ENCODE measurements at places on chromosomes 16 and 17.

DNA sequence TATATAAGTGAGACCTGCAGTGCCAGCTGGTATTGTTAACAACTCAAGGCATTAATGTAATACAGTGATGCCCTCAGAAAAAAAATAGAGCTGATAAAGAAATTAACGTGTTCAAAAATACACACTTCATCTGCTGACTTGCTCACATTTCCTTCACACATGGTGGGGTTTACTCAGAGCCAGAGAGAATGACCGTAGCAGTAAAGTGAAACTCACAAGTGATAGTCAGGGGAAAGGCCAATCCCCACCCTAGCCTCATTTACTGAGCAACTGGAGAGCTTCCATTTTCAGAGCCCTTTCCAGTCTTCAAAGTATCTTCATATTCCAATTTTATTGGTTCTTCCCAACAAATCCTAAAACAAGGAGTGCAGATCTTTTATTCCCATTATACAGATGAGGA lies 74.0 kb upstream of the HLF start:
- DNase-seq: no peak

- DNase-seq: no peak
Observed at GRCh38 chr17:30326809-30327208, 7.0 kb downstream of the TMIGD1 start.

DNA sequence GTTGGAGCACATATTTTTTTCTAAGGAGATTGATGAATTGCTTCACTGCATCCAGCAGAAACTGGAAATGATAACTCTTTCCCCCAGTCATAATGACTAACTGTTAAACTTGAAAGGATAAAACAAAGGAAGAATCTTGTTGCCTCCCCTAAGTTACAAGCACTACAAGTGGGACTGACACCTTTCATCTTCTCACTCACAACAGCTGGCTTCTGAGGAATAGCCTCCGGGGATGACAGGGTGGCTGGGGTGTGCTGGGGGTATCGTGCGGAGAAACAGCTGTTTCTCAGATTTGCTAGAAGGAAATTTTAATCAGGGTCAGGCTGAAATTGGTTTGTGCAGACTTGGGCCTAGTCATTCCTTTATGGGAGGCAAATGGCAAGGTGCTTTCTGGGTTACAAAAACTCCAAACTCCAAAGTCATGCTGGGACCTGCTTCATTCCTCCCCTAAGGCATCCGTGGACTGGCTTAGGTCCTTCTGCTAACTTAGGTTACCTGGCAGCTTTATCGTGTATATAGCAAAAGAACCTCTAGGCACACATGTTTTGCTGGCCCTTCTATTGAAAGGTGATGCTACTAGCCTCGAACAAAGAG lies 557.2 kb downstream of the TOX3 start:
- DNase-seq: no peak

DNA sequence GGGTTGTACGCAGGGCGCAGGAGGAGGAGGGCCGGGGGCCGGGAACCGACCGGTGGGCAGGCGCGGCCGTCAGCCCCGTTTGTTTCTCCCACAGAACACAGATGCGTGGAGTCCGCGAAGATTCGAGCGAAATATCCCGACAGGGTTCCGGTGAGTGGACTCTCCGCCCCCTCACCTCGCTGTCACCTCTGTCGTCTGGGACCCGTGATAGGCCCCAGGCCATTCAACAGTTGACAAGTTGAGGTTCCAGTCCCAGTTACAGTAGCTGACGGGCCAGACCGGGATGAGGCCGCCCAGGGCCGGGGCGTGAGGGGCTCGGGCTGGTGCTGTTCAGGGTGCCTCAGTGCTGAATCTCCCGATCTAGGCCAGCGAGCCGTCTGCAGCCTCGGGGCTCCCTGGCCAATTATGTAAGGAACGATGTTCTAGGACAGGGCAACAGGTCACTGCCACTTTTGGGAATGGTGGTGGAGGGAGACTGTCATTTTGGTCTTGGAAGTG lies 628 bp downstream of the GABARAPL2 start:
- DNase-seq: no peak

DNA sequence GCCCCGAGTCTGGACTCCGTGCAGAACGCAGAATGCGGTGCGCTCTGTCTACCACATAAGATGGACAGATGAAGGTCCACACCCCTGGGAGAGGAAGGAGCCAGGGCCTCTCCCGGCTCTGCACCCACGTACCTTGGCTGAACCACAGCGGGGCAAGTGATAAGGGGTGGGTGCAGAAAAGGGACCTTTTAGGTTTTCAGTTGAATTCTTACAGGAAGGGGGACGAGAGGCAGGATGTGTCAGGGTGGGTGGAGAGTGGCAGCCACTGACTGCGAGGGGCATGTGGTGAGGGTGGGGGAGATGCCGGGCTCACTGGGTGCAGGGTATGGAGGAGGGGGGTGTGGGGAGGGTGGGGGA lies 372 bp downstream of the CD300A start:
- DNase-seq: no peak

DNA sequence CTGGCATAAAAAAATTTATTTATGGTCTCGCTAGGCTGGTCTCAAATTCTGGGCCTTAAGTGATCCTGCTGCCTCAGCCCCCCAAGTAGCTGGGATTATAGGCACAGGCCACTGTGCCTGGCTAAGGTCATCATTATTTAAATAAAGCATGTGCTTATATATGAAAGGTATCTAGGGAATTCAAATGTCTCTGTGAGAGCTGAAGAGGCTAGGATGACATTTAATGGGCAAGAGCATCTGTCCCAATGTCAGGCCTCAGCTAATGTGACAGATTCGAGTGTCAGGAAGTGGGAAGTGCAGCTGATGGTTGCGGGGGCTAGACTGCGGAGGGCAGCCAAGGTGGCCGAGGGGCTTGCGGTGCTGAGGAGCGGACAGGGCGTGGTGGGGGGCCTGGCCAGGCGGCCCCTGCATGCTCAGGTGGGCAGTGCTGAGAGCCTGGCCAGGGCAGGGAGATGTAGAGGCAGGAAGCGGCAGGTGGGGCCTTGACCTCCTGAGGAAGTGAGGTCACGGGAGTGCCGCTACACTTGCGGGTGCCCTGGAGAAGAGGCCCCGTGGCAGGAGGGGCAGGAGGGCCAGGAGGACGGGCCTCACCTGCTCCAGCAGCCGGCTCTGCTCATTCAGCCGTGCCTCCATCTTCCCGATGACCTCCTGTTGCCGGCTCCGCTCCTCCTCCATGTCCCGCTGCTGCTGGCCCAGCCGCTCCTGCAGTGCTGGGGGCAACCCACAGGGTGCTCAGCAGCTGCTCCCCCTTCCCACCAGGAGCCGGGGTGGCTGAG lies 12.6 kb upstream of the MRPL38 start:
- DNase-seq: no peak

DNA sequence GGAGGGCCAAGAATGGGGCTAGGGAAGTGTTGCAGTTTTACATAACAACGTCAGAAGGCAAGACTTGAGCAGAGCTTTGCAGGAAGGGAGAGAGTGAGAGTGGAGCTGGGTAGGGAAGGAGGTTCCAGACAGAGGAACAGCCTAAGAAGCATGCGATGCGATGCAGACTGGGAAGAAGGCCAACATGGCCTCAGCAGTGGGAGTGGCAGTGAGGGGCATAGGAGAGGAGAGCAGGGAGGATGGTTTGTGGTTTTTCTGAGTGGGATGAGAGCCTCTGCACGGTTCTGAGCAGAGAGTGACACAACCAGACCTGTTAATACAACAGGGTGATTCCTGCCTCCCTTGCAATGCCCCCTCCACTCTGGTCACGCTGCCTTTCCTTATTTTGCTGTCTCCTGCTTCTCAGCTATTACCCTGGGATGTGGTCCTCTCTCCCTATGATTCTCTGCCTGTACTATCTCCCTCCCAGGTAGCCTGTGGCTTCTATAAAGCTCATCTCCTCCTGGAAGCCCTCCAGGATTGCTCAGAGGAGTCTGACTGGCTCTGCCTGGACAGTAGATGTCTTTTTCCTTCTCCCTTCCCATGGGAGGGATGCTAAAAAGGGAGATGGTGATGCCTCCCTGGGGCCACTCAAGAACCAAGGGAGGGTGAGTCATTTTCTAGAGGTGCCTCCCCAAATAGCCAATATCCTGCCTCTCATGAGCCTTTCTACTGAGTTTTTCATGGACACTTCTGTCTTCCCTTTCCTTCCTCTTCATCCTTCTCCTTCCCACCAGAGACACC lies 38.7 kb upstream of the NGFR start:
- DNase-seq: no peak

DNA sequence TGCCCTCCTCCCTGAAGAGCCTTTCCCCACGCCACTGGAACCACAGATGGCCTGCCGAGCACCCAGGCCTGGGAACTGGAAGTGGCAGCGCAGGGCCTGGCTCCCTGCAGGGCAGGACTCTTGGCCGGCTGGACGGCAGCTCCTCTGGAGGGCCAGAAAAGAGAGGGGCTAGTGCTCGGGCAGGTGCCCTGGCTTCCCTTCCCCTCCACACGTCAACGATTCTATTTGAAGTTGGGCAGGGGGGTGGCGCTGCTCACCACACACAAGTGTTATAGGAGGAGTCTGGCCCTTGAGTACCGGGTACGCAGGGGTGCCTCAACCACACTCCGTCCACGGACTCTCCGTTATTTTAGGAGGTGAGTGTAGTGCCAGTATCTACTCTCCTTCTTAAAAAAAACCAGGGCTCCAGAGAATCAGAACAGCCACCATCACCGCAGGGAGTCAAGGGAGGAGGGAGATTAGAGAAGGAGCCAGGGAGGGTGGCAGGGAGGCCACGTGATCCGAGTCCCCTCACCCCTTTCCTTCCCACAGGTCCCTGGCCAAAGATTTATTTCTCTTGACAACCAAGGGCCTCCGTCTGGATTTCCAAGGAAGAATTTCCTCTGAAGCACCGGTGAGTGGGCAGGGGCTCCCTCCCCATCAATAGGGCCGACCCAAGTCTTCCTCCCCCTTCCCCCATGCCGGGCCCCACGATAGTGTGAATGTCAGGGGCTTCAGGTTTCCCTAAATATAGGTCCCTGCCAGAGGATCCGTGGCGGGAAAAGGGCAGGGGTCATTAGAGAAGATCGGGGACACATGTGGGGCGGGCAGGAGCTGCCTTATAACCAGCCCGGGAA lies 1.4 kb upstream of the ALDOA start:
- no peak for DNase-seq

- no peak for DNase-seq
Observed at GRCh38 chr16:29809850-29810698, 1.9 kb upstream of the PRRT2 start.

GRCh38 chr17:44191941-44192496 lies 5.2 kb downstream of the TMUB2 start:
- DNase-seq: no peak

- DNase-seq: no peak
Observed at GRCh38 chr17:42484304-42484703, 25.6 kb downstream of the ATP6V0A1 start.

GRCh38 chr17:29048440-29049368 lies 5.8 kb downstream of the PIPOX start:
- no peak for DNase-seq

GRCh38 chr16:2023092-2024031 lies 3.3 kb upstream of the NHERF2 start:
- DNase-seq: no peak

DNA sequence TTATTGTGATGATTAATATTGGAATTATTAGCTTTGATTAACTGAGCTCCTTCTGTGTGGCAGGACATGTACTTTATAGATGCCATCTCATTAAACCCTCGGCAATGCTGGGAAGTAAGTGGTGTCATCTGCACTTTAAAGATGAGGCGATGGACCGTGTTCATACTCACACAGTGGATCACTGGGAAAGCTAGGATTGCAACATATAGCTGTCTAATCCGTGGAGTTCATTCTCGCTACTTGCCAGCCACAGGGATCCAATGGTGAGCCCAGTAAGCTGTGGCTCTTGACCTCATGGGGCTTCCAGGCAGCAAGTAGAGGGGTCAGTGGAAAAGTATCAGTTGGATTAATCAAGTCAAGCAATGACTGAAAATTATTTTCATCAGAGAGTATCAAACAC lies 587.9 kb downstream of the CDH13 start:
- no peak for DNase-seq

DNA sequence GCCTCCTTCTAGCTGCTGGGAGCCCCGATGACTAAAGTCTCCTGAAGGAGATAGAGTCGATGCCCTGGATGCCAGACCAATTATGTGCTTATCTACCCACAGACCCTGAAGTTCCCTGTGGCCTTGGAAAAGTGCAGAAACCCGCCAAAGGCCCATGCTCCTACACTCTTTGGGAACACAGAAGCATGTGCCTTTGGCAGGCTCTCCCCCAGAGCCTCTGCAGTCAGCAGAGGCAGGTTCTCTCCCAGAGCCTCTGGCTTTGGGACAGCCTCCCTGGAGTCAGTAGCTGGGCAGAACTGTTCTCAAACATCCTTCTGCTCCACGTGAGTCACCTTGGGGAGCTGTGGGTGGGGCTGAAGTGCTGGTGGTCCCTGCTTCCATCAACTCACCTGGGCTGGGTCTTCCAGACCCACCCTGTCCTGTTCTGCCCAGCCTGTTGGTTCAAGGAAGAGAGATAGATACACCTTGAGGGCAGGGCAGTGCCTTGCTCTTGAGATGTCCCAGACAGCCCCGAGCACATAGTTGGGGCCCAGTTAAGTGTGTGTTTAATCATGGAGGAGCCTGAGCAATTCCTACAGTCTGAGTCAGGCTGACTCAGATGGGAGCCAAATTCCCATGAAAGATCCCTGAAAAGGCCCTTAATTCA lies 3.2 kb upstream of the CDK5RAP3 start:
- no peak for DNase-seq

DNA sequence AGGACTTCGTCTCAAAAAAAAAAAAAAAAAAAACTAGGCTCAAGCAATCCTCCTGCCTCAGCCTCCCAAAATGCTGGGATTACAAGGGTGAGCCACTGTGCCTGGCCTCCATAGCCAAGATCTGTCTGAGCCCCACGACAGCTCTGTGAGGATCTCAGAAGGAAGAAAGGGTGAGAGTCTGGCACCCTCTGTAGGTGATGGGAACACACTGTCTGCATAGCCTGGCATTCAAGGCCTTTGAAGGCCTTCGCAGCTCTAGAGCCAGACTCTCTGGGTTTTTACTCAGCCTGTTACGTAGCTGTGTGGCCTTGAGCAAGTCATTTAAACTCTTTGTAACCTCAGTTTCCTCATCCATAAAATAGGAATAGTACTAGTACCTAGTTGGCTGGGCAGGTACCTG lies 6.3 kb upstream of the XPO6 start:
- DNase-seq: no peak

DNA sequence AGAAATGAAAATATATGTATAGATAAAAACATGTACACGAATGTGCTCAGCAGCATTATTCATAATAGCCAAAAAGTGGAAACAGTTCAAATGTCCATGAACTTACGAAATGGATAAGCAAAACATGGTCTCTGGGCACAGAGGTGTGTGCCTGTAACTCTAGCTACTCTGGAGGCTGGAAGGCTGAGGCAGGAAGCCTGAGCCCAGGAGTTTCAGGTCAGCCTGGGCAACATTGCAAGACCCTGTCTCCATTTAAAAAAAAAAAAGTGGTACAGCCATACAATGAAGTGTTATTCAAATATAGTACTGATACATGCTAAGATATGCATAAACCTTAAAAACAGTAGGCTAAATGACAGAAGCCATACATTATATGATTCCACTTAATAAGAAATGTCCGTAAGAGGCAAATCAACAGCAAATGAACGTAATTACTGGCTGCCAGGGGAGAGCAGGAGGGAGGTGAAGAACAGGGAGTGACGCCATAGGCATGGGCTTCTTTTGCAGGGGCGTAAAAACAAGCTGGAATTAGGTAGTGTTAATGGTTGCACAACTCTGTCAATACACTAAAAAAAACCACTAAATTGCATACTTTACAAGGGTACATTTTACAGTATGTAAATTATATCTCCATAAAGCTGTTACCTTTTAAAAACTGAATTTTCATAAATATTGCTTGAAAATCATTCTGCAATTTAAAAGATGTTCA lies 87.2 kb upstream of the PLEKHM1 start:
- no peak for DNase-seq

- no peak for DNase-seq
Observed at GRCh38 chr16:81371106-81371505, 56.3 kb downstream of the GAN start.

GRCh38 chr17:76681222-76682137 lies 29.3 kb downstream of the MXRA7 start:
- no peak for DNase-seq
